HFFc6 (cell line): ENCODE measurements at places on chromosomes 5 and 9. TPM values are rescaled to one million over a fixed set of nuclear protein-coding genes. Genes with fewer than 3 reads are reported as not detected.

DNA sequence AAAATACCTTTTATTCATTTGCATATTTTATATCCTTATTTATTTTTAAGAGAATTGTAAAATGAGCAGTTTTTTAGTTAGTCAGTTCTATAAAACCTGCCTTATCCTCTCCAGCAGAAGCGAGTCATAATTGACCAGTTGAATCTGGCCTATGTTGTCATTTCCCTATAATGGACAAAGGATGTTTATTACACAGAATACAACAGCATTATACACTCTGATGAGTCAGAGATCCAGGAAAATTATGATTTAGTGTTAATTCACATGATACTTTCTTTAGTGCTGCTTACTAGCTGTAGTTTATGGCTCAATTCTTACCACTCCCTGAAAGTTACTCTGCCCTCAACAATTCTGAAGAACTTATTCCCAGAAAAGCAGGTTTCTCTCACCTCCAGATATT is 26.8 kb upstream of the LURAP1L start:
- H3K4me3 ChIP-seq: no peak overlapping the region
- H3K4me1 ChIP-seq: no peaks in the 10 kb centered on the region; the same call in 1 of the 2 replicates
- no peaks in the 10 kb centered on the region for H3K36me3 ChIP-seq
- no peak overlapping the region for H3K27ac ChIP-seq
- DNase-seq: peak; percentile 47
- H3K27me3 ChIP-seq: peaks cover 2% of the 10 kb centered on the region; the same call in 1 of the 2 replicates

DNA sequence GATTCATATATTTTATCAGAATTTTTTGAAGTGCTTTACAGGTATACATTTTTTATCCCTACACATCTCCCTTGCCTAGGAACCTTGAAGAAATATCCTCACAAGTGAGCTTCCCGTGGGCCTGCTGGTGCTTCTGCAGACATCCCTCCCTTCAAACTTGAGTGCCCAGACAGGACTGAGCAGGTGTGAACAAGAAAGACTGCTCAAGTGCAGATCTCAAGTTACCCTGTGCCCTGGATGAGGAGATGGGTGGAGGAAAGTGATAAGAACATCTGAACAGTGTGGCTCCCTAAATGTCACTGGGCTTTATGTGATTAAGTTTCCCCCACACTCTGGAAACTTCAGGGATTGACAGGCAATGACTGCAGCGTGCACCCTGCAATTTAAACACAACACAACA is 209.8 kb downstream of the TLE1 start:
- no peaks in the 10 kb centered on the region for H3K36me3 ChIP-seq
- no peak overlapping the region for H3K4me3 ChIP-seq
- no peak for DNase-seq
- H3K4me1 ChIP-seq: peaks cover 9% of the 10 kb centered on the region
- H3K27me3 ChIP-seq: no peaks in the 10 kb centered on the region; the same call in 1 of the 2 replicates

- no peaks in the 10 kb centered on the region for H3K4me1 ChIP-seq
- H3K36me3 ChIP-seq: no peaks in the 10 kb centered on the region
- no peaks in the 10 kb centered on the region; the same call in none of the 2 replicates for H3K27me3 ChIP-seq
These were observed 61.1 kb upstream of the HRH2 start for GRCh38 chr5:175596761-175597189.

DNA sequence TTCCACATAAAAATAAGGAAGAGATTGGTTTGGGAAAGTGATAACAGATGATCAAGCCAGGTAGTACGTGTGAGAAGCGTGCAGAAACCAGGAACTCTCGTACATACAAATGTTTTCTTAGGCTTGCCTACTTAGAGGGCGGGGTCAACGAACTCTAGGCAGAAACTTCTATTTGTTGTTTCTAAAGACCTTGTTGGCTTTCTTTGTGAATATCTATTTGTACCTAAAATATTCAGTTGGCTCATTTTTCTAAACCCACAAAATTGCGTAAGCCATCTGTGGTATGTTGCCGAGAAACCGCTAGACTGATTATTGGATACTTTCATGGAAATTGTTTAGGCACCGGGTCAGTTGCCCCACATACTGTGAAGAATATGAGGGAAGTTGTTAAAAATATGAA is 458.5 kb downstream of the MAT2B start:
- no peaks in the 10 kb centered on the region for H3K36me3 ChIP-seq
- H3K27ac ChIP-seq: no peak overlapping the region
- no peaks in the 10 kb centered on the region; the same call in 1 of the 2 replicates for H3K4me1 ChIP-seq
- no peak for DNase-seq

Gene FGD3
- not detected in 2 replicates for total RNA-seq
